ENCODE measurements at places on chromosomes 2 and 18. TPM values are rescaled to one million over a fixed set of nuclear protein-coding genes. Genes with fewer than 3 reads are reported as not detected.

Gene RAD51AP2
- not detected for total RNA-seq

Gene RHOB
- 2.2 TPM for total RNA-seq

Gene DES
- total RNA-seq, result not detected

Gene CCDC68
- not detected for total RNA-seq

Gene TUBA3E
- total RNA-seq, result not detected

Gene WDPCP
- 7.0 TPM for total RNA-seq

Gene TFCP2L1
- 0.07 TPM for total RNA-seq

Gene GALNT3
- total RNA-seq, result 7.9 TPM

Gene TM4SF20
- total RNA-seq, result not detected

Gene KCNS3
- not detected for total RNA-seq

Gene NEU2
- not detected for total RNA-seq

Gene YIPF4
- 37.0 TPM for total RNA-seq

Gene ALK
- not detected for total RNA-seq

Gene ACVR1C
- 1.8 TPM for total RNA-seq
